ENCODE measurements at places on chromosomes 2 and 18. TPM values are rescaled to one million over a fixed set of nuclear protein-coding genes. Genes with fewer than 3 reads are reported as not detected.

DNA sequence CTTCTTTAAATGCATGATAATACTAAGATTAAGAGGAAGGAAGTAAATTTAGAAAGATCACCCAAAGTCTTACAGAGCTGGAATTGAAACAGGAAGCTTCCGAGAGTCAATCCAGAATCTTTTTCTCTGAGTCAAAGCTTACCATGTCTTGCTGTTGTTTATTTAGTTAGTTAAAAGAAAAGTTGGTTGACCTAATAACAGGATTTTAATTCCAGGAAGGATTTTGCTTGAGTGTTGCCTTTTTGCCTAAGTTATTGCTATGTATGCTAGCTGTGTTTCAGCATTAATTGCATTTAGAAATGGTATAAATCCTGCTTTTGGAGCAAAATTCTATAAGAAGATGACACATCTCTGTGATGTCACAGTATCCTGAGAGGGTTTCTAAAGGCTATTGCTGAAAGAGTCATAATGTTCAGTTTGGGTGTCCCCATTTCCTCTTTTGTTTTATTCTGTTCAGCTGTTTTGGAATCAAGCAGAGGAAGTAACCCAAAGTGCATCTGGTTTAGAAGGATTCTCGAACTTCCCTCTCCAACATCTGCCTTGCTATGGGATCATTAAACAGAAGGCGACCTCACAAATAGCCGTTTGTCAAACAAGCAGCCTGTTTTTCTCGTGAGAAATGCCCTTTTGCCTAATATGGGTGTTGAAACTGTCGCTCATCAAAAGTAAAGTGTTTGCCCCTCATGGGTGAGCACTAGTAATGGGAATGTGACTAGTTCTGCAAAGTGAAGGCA is 271.5 kb upstream of the MMADHC start:
- no peaks in the 10 kb centered on the region for H3K27me3 ChIP-seq
- peaks cover 10% of the 10 kb centered on the region for H3K4me1 ChIP-seq
- H3K4me3 ChIP-seq, result no peak overlapping the region
- H3K27ac ChIP-seq, result no peak overlapping the region
- DNase-seq, result no peak

GRCh38 chr2:34031097-34031496 is 432.0 kb upstream of the FAM98A start:
- no peaks in the 10 kb centered on the region for H3K27me3 ChIP-seq
- no peaks in the 10 kb centered on the region for H3K36me3 ChIP-seq
- H3K4me1 ChIP-seq, result no peaks in the 10 kb centered on the region
- no peak overlapping the region for H3K4me3 ChIP-seq

- no peaks in the 10 kb centered on the region for H3K27me3 ChIP-seq
- H3K27ac ChIP-seq, result no peak overlapping the region
- no peak overlapping the region for H3K4me3 ChIP-seq
- H3K36me3 ChIP-seq, result no peaks in the 10 kb centered on the region
- no peaks in the 10 kb centered on the region for H3K4me1 ChIP-seq
These were observed 1135.1 kb upstream of the CHAC2 start for GRCh38 chr2:52632543-52632942.

DNA sequence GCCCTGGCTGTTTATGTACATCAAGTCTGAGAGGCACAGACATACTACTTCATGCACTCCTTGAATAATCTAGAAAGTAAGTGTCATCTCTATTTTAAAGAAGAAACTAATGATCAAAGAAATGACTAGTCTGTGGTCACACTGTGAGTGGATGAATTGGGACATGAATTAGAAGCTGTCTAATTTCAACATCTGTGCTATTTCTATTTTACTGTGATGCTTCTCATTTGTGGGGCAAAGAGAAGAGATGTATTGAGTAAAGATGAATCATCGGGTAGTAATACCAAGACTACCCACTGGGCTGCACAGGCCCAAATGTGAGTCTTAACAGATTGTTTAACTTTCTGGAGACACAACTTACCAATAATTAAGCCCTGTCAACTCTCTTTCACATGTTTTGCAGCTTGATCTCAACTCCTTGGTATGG is 42.4 kb upstream of the MTIF2 start:
- no peak for DNase-seq
- peaks cover 20% of the 10 kb centered on the region for H3K4me1 ChIP-seq
- no peaks in the 10 kb centered on the region for H3K27me3 ChIP-seq

- H3K4me3 ChIP-seq, result no peak overlapping the region
- DNase-seq, result no peak
- H3K27ac ChIP-seq, result no peak overlapping the region
These were observed 39.3 kb upstream of the ELAC1 start for GRCh38 chr18:50928551-50928950.

DNA sequence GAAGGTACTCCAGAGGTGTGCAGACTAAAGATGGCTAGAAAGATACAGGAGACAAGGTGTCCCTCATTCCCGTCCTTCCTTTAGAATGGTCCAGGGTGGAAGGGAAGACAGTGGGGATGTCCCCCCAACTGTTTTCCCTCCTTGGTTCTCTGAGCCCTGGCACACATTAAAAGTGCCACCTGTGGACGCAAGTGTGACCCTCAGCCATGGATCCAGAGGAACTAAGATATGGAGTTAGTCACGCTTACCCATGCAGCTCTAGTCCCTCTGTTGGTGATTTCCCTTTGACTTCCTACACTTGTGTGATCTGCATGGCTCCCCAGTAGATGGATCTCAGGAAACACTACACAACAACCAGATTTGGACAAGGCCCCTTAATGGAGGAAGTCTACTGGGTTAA is 113.1 kb upstream of the SRD5A2 start:
- no peak for DNase-seq
- H3K27me3 ChIP-seq, result no peaks in the 10 kb centered on the region
- no peak overlapping the region for H3K27ac ChIP-seq
- no peaks in the 10 kb centered on the region for H3K36me3 ChIP-seq
- H3K4me1 ChIP-seq, result no peaks in the 10 kb centered on the region
- no peak overlapping the region for H3K4me3 ChIP-seq

GRCh38 chr2:23850564-23851256 is 76.2 kb downstream of the ATAD2B start:
- H3K27ac ChIP-seq, result no peak overlapping the region
- no peaks in the 10 kb centered on the region for H3K4me1 ChIP-seq
- no peaks in the 10 kb centered on the region for H3K27me3 ChIP-seq

DNA sequence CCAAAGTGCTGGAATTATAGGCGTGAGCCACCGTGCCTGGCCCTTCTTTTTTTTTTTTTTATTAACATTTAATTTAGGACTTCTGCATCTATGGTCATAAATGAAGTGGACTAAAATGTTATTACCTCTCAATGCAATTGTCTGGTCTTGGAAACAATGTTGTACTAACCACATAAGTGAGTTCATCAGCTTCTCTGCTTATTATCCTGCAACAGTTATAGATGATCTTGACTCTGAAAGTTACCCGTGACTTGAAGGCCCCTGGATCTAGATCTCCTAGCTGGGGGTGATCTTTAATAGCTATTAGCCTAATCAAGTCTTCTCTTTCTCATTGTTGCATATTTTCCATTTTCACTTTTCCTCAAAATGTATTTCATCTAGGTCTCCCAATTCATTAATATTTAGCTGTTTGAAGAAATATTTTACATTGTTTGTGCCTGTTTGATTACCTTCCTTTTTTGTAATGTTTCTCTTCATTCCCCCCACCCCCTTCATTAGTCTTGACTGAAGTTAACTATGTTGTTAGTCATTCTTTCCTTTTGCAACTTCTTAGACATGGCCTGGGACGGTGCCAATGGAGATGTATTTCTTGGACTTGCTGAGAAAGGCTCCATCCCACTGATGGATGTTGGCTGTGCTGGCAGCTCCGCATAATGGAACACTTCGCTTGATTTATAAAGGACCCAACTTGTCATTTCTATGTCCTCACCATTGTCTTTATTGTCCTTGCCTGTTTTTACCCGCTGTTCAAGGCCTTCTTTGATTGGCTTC is 141.6 kb upstream of the RIOK3 start:
- no peaks in the 10 kb centered on the region for H3K36me3 ChIP-seq
- no peak overlapping the region for H3K4me3 ChIP-seq
- no peak overlapping the region for H3K27ac ChIP-seq
- no peak for DNase-seq

DNA sequence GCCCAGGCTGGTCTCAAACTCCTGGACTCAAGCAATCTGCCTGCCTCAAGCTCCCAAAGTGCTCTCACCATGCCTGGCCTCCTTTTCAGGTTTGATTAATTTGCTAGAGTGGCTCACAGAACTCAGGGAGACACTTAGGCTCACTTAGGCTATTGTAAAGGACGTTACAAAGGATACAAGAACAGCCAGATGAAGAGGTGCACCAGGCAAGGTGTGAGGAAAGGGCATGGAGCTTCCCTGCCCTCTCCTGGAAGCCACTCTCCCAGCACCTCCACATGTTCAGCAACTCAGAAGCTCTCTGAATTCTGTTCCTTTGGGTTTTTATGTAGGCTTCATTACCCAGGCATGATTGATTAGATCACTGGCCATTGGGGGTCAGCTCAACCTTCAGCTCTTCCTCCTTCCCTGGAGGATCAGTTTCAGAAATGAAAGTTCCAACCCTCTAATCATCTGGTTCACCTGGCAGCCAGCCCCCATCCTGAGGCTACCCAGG is 78.7 kb upstream of the RGPD5 start:
- H3K4me3 ChIP-seq, result no peak overlapping the region
- peak; percentile 55 for DNase-seq
- no peak overlapping the region for H3K27ac ChIP-seq
- no peaks in the 10 kb centered on the region for H3K36me3 ChIP-seq
- H3K27me3 ChIP-seq, result no peaks in the 10 kb centered on the region

- H3K4me1 ChIP-seq, result peaks cover 17% of the 10 kb centered on the region
- H3K4me3 ChIP-seq, result no peak overlapping the region
- peak; percentile 3 for DNase-seq
- H3K36me3 ChIP-seq, result peaks cover 4% of the 10 kb centered on the region
- peak overlapping the region; percentile 62 for H3K27ac ChIP-seq
- no peaks in the 10 kb centered on the region for H3K27me3 ChIP-seq
These were observed 24.5 kb downstream of the RTTN start for GRCh38 chr18:70181015-70181414.

GRCh38 chr2:119487434-119488244 is 36.6 kb downstream of the SCTR start:
- H3K27ac ChIP-seq, result no peak overlapping the region
- H3K27me3 ChIP-seq, result no peaks in the 10 kb centered on the region
- H3K4me3 ChIP-seq, result no peak overlapping the region
- no peaks in the 10 kb centered on the region for H3K36me3 ChIP-seq
- peaks cover 28% of the 10 kb centered on the region for H3K4me1 ChIP-seq

- no peaks in the 10 kb centered on the region for H3K36me3 ChIP-seq
- no peaks in the 10 kb centered on the region for H3K4me1 ChIP-seq
- DNase-seq, result no peak
- no peaks in the 10 kb centered on the region for H3K27me3 ChIP-seq
These were observed 185.7 kb downstream of the SMAD7 start for GRCh38 chr18:48765053-48765452.

- H3K4me3 ChIP-seq, result peak overlapping the region; percentile 99
- 0 out of 2 replicates have a peak overlapping the region, but pooled peaks have one; percentile 60 for H3K27ac ChIP-seq
- no peak for DNase-seq
These were observed 2.1 kb downstream of the ATAD2B start for GRCh38 chr2:23924589-23925359.

DNA sequence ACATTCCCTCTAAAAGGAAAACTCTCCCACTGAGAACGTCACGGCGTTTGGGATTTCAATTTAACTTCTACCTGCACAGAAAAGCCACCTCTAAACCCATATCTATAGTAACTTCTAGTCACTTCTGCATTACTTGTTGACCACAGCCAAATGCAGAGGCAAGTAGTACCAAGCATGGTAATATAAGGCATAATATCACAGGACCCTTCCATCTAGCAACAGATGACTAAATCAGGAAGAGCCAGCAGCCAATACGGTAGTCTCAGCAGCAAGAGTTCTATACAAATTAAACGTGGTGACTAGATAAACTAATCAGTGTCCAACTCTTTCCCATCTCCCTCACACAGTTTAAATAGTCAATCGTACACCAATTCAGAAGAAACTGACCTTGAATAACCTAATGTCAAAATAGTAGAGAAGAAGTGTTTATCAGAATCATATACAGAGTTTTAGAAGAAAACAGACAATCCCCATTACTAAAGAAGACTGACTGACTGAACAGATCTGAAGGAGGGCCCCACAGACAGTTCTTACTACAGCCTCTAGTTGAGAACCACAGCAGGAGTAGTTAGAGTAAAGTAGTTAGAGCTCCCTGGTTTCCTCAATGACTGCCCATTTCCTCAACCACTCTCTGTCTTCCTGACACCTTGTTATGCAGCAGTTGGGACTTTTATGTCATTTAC is 30.0 kb downstream of the MEMO1 start:
- H3K4me3 ChIP-seq, result no peak overlapping the region
- DNase-seq, result no peak
- no peak overlapping the region for H3K27ac ChIP-seq
- no peaks in the 10 kb centered on the region for H3K4me1 ChIP-seq
- H3K27me3 ChIP-seq, result no peaks in the 10 kb centered on the region

GRCh38 chr2:140154706-140155105 is 1374.5 kb upstream of the NXPH2 start:
- DNase-seq, result no peak
- H3K4me3 ChIP-seq, result no peak overlapping the region
- no peaks in the 10 kb centered on the region for H3K4me1 ChIP-seq
- H3K36me3 ChIP-seq, result no peaks in the 10 kb centered on the region

DNA sequence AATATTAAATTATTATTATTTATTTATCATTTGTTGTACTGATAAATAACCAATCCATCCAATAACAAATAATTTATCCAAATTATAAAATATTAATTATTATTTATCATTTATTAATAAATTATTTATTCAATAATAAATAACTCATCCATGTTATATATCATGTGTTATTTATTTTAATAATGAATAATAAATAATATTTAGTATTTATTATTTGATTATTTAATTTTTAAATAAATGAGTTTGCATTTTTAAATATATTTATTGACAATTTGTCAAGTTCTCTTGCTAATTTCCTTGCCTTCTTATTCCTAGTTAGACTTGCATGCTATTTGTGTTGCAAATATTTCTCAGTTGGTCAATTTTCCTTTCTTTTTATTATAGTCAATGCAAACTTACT is 995.4 kb downstream of the TSN start:
- H3K27me3 ChIP-seq, result no peaks in the 10 kb centered on the region
- H3K27ac ChIP-seq, result no peak overlapping the region
- H3K4me3 ChIP-seq, result no peak overlapping the region
- no peaks in the 10 kb centered on the region for H3K36me3 ChIP-seq

Gene CCDC85A
- total RNA-seq, result not detected

Gene RSAD2
- total RNA-seq, result not detected

Gene LMAN2L
- total RNA-seq, result 13.2 TPM

Gene SMARCAL1
- 39.7 TPM for total RNA-seq

Gene KYNU
- total RNA-seq, result 44.5 TPM

Gene C2orf72
- total RNA-seq, result not detected

Gene HDHD2
- total RNA-seq, result 22.8 TPM

Gene HOXD11
- not detected for total RNA-seq

Gene DNAJC5G
- total RNA-seq, result not detected

Gene ERMN
- not detected for total RNA-seq

Gene PCARE
- not detected for total RNA-seq
